ENCODE measurements at places on chromosomes 4 and X.

DNA sequence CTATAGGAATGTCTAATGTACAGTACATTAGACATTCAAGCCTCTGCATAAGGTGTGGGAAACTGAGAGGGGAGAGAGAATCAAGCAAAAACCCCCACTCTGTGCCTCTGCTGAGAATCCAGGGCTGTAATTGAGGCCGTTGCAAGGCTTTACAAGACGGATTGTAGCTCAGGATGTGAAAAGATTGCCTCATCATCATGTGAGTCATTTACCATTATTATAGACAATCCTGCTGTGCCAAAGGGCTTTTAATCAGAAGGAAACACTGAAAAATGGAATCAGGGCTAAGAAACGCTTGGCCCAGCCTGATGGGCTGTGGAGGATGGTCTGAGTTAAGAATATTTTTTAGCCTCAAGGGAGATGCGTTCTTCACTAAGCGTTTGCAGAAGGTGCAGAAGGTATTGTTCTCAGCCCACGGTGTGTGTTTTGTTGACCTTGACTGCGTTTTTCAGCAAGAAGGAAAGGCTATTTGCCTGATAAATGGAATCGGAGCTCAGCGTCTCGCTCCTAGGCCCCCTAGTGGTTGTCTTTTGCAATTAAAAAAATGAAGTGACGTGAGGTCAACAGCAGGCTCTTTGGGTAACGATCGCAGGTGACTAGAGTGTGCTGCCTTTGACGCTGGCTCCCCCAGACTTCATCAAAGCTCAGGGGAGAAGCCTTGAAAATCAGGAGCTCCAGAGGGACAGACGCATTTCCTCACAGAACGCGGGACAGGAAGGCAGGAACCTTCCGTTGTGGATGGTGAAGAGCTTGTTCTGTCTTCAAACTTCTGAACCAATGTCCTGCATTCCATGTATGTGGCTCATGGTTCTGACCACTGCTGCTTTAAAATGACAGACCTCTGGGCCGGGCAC is 18.1 kb upstream of the CHRNA9 start:
- DNase-seq, result peak; percentile 37

- DNase-seq, result no peak
Observed at GRCh38 chr4:107098401-107098800, 62.3 kb upstream of the DKK2 start.

- DNase-seq, result no peak
Observed at GRCh38 chr4:20428436-20429160, 176.9 kb downstream of the SLIT2 start.

GRCh38 chrX:63466690-63467089 is 115.6 kb upstream of the SPIN4 start:
- no peak for DNase-seq

GRCh38 chr4:142565771-142566170 is 280.3 kb downstream of the INPP4B start:
- no peak for DNase-seq

DNA sequence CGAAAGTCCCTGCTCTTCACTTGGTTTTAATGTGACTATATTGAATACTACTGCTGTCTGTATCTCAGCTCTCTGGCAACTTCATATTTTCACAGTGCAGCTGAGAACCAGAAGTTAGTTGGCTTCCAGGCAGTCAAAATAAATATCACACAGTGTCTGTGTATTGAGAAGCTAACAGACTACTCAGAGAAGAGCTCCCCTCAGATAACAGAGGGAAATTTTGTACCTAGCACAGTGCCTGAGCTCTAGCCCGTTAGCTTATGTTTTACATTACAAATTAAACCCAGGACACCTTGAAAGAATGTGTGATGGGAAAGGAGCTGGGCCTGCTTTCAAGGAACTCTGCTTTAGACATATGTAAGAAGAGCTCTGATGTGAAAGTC is 22.7 kb downstream of the JADE1 start:
- no peak for DNase-seq

DNA sequence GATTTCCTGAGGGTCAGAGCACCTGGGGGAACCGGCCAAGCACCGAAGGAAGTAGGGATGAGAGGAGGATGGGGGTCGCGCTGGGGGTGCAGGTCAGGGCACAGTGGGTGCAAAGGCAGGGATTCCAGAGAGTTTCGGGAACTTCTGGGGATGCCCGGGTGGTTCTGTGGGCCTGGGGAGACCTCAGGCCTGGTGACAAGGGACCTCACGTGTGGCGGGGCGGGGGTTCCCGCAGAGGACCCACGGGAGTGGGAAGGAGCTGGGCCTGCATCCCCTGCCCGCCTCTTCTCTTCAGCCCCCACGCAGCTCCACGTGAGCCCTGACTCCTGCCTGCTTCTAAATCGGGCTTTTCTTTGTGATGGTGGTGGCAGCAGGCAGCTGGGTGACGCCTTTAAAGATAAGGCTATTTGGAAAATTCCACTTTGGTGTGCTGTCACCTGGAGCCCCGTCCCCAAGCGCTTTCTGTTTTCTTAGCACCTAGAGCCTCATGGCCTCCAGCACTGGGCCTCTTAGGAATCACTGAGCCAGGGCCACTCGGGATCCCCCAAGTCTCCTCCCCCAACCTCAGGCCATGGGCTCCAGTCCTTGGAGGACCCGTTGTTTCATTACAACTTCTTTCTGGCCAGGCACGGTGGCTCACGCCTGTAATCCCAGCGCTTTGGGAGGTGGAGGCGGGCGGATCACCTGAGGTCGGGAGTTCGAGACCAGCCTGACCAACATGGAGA is 7.1 kb upstream of the TBC1D14 start:
- DNase-seq, result no peak

DNA sequence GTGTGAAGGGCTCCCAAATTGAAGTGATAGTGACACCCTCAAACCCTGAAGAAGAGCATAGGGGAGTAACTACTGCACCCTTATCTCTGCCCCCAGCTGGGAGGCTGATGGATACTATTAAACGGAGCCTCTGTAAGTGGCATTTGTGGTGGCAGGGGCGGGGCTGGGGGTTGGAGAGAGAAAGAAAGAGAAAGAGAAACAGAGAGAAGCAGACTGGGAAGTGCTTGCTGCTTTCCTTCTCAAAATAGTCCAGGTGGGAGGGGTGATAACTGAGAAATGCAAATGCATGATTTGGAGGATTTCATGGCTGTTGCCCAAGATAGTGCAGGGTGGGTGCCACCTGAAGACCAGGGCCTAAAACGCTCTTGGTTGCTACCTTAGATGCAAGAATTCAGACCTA is 253.5 kb upstream of the GATB start:
- DNase-seq, result peak; percentile 15

- no peak for DNase-seq
Observed at GRCh38 chr4:16846540-16847117, 51.8 kb downstream of the LDB2 start.

DNA sequence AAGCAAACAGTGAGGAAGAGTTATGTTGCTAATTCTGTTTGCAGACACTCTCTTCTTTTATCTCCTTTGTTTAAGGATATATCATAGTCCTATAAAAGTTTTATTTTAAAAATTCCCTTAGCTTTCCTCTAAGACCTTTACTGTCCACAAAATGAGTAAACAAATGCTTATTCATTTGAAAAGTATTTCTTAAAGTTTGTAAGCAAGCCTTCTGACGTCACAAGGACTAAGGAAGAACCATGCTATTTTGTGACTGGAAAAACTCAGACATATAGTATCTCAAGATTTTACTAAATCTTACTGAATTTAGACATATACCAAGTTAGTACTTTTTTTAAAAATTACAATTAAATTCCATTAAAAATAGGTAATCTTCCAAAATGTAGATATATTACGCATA is 5.2 kb upstream of the RBMXL3 start:
- no peak for DNase-seq

DNA sequence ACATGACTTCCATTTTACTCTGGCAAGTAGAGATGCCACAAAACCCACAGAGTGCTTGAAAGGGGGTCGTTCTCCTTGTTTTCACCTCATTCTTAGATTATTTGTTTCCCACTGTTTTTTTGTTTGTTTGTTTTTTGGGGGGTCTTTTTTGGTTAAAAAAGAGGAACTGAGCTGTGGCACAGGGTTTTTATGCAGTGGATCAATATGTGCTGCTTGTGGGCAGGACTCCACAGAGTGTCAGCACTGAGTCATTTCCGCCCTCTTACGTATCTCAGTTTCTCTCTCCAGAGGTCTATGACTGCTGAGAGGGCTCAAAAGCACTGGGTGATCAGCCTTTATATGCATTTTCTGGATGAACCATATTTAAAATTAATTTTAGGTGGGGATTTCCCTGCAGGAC is 268.1 kb upstream of the GRID2 start:
- no peak for DNase-seq

- DNase-seq, result no peak
Observed at GRCh38 chr4:2651546-2651945, 104.6 kb downstream of the TNIP2 start.

GRCh38 chr4:96073461-96073860 is 233.6 kb downstream of the PDHA2 start:
- DNase-seq, result no peak

DNA sequence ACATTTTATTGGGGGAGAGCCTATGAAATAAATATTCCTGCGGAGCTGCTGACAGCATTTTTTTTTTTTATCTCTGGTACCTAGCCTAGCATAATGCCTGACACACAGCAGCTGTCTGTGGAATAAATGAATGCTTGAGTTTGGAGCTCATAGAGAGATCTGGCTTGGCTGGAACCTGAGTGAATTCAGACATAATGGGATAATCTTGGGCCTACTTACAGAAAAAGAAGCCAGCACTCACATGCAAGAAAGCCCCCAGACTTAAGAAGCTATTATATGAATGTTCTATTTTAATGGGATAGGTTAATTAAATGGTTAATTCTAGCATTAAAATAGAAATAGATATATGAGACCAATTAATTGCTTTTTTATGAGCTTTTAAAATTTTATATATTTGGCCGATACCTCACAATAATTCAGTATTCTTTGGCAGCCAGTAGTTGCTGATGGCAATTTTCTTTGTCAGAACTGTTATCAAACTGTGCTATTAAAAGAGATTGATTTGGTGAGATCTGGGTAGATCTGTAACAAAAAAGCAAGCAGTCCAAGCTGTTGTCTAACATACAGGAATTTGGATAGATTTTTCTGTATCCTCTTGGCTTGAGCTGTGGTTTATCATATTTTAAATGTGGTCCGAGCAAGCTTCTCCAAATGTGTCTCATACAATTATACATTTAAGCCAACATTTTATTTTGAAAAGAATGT is 654.2 kb downstream of the PCDH7 start:
- DNase-seq, result no peak

GRCh38 chr4:78512357-78512920 is 39.1 kb upstream of the ANXA3 start:
- DNase-seq, result no peak

DNA sequence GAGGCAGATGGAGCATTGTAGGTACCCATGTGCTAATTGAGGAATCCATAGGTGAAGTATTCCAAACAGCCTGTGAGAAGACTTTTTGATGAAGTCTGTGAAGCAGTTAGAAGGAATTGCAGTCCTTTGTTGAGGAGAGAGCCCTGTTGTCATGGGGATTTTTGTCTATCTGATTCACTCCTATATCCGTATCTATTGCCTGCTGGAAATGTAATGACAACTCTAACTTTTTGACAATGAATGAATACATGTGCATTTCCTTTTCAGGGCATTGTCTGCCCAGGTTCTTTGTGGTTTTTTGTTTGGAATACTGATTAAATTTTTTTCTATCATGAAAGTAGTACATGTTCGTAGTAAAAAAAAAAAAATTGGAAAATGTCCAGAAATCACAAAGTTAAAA is 31.1 kb downstream of the STK32B start:
- no peak for DNase-seq

DNA sequence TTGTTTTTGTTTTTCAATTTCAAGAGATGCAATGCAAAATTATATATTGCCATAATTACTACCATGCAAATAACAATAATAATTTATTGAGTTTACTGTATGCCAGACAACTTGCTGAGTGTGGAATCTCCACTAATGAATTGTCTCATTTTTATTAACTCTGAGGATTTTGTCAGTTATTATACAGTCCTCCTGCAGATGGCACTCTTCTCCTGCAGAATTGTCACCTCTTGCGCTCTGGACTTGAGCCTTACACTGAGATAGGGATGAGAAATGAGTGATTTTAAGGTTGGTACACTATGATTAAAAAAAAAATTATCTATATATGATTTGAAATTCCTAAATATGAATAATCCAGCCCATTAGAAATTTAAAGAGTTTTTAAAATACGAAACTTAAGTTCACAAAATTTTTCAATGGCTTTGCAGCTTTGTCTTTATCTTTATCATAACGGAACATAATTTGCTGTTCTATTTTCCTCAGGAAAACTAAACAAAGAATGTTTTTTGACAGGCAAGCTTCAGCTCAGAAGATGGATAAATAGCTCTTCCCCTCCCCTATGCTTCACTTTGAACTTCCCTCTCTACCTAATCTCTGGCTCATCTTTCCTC is 12.7 kb upstream of the PAQR3 start:
- DNase-seq, result no peak

DNA sequence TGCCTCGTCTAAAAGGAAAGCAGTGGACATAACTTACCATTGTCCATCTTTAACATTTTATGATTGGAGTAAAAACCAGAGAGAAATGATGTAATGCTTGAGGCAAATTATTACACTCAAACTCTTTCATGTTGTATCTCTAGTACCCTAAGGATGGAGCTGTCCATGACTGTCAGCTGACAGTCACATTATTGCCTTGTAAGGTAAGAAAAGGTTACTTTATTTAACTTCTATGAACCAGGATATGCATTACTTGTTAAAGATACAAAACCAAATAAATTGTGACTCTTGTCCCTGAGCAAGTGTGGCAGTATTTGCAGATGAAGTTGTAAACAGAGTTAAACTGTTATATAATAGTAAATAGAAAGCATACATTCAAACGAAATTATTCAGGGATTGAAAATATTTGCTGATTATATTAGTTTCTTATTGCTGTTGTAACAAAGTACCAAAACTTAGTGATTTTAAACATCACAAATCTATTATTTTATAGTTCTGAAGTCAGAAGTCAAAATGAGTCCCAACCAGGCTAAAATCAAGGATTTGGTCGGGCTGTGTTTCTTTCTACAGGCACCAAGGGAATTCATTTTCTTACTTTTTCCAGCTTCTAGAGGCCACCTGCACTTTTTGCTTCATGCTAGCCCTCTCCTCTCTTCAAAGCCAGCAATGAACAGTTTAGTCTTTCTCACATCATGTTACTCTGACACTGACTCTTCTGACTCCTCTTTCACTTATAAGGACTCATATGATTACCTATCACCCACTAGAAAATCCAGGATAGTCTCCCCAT is 113.8 kb downstream of the CEP44 start:
- DNase-seq, result no peak

DNA sequence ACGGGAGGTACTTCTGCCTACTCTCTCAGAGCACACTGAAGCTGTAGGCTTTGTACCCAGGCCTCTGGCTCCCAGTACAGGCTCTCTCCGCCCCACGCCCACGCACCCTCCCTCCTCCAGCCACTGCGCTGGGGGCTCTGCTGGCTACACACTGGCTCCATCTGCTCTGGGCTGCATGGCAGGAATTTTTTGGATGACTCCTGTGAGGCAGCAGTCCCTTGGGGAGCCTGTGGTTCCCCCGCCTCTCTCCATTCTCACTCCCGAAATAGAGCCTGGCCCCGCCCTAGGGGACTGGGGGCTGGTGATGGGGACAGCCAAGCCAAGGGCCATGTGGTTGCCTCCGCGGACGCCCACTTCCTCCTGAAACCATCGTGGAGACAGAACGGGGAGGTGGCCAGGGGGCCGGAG is 58.1 kb upstream of the ADRA2C start:
- DNase-seq, result no peak

All from stimulated activated CD4-positive, alpha-beta T cell treated with anti-CD3 and anti-CD28 coated beads, TNF-alpha, amount 100 ng/mL, for 24 hours (primary cell).